ENCODE measurements at places on chromosomes 2 and 18.

GRCh38 chr2:3246928-3247714 is 130.5 kb downstream of the EIPR1 start:
- DNase-seq: no peak

DNA sequence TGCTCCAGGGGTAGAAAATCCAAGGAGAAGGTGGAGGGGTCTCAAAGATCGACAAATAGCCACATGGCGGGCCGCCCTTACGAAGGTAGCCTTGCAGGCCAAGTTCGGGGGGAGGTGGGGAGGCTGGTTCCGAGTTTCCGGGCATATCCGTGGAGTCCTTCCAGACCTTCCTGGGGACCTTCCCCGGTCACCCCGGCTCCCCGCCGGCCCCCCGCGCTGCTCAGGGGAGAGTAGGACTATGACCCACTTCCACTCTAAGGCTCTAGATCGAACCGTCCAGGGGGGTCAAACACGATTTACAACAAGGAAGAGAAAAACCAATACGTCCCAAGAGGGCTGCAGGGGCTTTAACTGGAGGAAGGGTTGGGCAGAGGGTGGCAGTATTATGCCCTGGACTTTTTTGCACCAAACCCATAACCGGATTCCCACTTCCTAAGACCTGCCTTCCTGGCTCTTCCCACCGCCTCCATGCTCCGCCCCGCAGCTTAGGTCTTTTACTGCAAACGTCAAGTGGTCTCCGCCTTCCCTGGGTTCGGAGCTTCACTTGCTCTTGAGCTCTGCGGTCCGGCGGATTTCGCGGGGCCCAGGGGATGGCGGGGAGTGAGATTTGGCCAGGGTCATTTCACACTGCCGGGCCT is 779 bp upstream of the LYPD6 start:
- DNase-seq: no peak

- DNase-seq: no peak
Measured at GRCh38 chr2:165373278-165374010, 96.1 kb upstream of the CSRNP3 start.

GRCh38 chr2:2142345-2142744 is 188.7 kb downstream of the MYT1L start:
- no peak for DNase-seq

DNA sequence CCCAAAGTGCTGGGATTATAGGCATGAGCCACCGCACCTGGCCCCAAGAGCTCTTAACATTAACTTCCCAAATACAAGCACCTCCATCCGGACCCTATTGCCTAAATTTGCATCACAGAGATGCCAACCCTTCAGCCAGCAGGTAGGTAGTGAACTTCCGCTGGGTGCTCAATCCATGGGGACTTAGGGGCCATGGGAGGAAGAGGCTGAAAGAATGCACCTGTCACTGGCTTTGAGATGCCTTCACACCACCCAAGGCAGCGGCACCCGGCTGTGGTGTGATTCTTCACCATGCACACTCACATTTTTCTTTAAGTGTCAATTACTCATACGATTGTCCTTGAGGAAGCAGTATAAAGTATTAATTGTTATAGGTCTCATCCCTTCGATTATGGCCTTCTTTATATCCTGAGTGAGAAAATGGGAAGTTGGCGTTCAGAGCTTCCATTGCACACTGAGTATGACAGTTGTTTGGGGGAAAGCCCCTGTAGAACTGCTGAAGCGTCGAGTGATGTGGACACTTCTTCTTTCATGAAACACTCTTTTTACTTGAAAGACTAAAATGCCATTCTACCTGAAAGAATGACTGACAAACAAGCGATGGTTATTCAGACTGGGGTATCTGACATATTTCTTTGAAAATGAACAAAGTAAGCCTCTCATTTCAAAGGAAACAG is 51.8 kb upstream of the BIN1 start:
- no peak for DNase-seq

DNA sequence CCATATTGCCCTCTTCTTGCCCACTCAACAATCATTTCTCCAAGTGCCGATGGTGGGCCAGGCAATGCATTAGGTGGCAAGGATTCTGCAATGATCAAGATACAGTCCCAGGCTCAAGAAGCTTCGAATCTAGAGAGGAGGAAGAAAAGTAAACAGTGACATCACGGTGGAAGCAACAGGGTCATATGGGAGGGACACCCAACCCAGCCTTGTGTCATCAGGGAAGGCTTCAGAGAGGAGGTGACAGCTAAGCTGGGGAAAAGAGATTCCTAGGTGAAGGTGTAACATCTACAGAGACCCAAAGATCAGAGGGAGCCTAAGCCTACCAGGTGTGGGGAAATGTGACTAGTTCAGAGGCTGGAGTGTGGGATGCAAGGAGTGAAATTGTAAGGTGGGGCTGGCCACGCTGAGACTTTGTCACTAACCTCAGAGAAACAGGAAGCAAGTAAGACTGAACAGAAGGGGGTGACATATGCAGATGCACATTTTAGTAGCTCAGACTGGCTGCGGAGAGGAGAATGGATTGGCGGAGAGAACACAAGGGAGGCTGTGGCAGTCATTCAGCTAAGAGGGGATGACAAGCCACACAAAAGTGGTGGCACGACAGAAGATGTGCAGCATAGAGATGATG is 104.9 kb downstream of the ANKRD44 start:
- DNase-seq: no peak

GRCh38 chr18:75554176-75554575 is 126.7 kb upstream of the SMIM21 start:
- no peak for DNase-seq

DNA sequence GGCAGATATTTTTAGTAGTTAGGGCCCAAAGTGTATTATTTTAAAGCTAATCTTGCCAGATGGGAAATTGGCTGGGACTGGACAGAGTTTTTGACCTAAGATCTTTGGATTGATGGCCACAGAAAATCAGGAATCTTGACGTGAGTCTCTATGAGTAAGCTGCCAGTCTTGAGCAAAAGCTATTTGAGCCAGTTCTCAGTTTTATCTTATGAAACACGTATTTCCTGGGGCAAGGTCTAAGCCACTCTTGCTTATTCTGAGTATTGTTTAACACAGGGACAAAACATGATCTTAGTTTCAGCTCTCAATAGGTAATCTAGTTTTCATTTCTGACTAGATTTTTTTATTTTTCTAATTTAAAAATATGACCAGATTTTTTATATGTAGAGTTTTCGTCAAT is 329.4 kb downstream of the CNTNAP5 start:
- no peak for DNase-seq

GRCh38 chr18:59697236-59697932 is at the start of gene CCBE1:
Gene CCBE1 (minus strand): TSS chr18:59697423.
- DNase-seq: peak; percentile 5

DNA sequence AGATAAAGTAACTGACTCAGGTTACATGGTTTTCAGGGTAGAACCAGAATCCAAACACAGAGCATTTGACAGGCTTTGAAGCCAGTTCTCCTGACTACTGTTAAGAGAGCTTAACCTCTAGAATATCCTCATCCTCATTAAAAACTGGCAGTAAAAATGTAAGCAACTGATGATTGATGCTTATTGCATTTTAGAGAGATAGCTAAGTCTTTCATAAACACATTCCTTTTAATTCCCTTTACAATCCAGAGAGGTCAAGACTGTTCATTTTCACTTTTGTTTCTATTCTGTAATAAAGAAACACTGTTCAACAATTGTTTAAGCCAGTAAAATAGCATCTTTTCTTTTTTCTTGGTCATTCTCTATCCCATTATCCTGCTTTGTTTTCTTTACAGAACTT is 53.9 kb upstream of the RAB27B start:
- DNase-seq: no peak

DNA sequence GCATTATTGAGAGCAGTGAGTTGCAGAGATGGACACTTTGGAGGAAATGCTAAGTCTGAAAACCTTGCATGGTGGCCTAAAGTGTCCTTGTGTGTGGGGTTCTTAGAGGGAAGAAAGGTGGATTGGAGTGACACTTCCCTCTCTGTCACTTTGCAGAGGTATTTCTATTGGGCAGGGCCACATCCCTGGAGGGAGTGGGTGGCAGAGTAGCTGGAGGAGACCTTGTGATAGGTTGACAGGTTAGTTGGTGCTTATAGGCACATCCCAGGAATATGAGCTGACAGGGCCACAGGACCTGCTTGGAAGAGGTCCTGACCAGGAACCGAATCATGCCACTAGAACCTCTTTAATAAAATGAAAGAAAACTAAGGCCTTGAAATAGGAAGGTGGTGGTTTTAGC is 972 bp upstream of the IGFBP5 start:
- DNase-seq: no peak

DNA sequence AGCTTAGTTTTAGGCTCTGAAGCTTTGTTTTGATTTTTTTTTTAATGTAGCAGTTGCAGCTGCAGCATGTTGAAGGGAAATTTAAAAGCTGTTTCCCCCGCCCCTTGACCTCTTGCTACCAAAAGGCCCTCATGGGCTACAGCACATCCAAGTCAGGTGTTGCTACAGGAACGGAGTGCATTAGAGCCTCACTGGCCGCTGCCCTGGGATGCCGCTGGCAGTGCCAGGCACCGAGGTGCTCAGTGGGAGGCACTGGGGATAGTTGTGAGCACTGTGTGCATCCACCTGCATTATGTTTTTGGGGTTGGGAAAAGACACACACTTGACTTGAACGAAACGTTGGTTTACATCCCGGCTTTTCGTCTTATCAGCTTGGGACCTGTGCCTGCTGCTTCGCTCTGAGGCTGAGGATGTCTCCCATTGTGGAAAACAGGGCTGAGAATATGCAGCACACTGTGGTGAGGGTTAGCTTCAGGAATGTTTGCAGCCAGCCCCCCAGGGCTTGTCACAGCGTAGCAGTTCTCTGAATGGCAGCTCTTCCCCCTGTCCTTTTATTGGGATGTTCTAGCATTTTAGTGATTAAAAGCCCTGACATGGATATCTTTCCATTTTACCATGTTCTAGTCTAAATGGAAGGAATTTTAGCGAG is 24.1 kb downstream of the DCDC2C start:
- no peak for DNase-seq

DNA sequence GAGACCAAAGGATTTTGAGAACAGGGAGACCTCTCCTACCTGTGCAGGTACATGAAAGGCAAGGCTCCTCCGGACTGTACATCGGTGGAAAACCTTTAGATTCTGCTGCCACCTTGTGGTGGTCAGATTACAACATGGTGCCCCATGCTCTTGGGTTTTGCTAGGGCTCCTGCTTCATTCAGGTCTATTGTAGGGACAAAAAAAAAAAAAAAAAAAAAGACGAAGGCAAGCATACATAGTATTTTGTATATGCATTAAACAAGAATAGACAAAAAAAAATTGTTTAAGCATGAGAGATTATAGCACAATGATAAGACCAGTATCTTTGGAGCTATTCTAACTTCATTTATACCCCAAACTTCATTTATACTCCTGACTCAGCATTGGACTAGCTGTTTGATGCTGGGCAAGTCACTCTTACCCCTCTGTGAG is 27.4 kb upstream of the SPR start:
- DNase-seq: peak; percentile 18

DNA sequence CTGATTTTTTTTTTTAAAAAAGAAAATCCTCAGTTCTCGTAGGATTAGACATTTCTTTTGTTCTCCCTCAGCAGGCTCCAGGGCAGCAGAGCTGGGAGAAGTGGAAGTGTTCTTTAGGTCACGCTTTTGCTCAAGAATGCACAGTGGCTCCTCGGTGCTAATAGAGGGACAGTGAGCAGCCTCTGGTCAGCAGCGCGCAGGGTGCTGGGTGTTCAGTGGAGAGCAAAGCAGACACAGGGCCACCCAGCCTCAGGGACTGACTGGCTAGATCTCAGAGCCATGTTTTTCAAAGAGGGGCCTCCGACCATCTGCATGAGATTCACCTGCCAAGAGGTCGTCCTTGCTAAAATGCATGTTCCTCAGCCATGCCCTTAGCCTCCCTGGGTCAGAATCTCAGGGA is 218.8 kb downstream of the HAUS1 start:
- no peak for DNase-seq

DNA sequence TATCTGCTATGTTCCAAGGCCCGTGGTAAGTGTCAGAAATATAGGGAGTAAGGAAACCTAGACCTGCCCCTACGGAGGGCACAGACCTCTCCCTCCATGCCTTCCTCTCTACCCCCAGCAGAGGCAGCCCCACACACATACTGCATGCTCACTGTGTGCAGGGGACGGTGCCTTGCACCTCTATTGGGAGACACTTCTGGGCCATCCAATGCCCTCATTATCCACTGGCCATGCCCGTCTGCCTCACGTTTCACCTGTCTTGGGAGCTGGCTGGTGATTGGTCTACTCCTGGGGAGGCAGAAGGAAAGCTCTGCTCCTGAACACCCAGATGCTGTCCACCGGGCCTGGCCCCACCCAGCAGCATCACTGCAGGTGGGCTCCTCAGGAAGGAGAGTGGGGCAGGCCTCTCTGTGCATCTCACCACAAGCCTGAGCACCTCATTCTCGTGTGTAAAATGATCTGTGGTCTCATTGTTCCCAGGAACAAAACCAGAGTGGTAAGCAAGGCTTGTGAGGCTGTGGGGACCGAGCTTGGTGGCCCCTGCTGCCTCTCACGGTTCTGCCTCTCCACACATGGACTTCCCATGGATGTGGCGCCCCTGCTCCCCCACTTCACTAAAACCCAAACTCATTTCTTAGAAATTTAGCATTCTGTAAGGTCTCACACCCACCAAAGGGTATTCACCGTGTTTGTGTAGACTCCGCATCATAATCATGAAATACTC is 312.5 kb upstream of the HS6ST1 start:
- no peak for DNase-seq

- no peak for DNase-seq
Measured at GRCh38 chr2:70099270-70099669, 12.0 kb downstream of the PCBP1 start.

GRCh38 chr2:119221609-119222008 is 2.0 kb upstream of the STEAP3 start:
- no peak for DNase-seq

- no peak for DNase-seq
Measured at GRCh38 chr2:68755071-68755470, 20.5 kb downstream of the ARHGAP25 start.

- DNase-seq: no peak
Measured at GRCh38 chr2:185219981-185220380, 518.6 kb upstream of the FSIP2 start.

DNA sequence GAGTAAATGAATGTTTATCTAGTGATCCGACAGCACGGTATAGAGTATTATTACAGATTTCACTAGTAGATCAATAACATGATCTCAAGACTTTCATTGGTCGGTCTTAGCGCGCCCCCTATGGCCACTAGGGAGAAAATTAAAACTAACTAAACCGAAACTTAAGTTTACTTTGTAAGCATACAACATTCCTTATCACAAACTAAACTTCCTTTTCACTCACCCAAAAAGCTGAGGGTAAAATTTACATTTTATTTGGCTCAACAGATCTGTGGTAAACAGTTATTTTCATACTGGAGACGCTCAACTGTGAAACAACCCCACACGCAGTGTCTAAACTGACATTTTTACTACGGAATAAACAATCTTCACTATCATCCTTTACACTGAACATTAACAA is 215.6 kb upstream of the MAP2 start:
- no peak for DNase-seq

GRCh38 chr2:98295721-98296414 is 50.4 kb upstream of the CNGA3 start:
- no peak for DNase-seq

DNA sequence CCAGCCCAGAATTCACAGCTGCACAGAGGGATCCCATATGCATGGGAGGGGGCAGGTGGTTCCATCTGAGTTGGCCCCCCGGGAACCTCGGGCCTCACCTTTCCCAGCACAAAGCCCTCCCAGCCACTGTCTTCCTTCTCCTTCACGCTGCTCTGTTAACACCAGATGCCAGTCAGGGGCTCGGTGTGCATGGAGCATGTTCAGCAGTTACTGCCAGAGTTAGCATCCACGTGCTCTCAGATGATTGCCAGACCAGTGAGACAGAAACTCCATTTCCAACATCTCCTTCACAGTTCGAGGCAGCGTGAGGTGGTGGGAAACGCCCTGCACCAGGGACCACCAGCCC is 101.0 kb downstream of the PTGR3 start:
- DNase-seq: no peak

- DNase-seq: no peak
Measured at GRCh38 chr2:30580391-30580790, 133.3 kb downstream of the LCLAT1 start.
